Stimulated activated CD4-positive, alpha-beta T cell treated with anti-CD3 and anti-CD28 coated beads, Interleukin-2, amount 100 ng/mL, for 4 hours (primary cell): ENCODE measurements at places on chromosomes 7 and 10.

DNA sequence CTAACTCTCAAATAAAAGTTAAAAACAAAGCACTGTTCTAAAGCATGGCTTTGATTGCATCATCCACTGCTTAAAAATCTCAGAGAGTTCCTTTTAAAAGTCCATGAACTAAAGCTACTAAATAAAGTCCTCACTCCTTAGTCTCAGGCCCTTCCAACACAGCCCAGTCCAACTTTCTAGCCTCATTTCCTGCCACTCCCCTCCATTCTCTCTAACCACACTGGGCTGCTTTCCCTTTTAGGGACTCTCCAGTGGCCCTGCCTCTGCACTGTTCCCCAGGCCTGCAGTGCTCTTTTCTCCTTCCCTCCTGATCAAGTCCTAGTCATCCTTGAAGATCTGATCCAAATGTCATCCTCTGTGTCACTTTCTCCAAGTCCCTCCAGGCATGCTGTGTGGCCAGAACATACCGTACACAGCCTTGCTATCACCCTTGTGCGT, 56.9 kb upstream of the PPP1R3C start:
- DNase-seq, result no peak

DNA sequence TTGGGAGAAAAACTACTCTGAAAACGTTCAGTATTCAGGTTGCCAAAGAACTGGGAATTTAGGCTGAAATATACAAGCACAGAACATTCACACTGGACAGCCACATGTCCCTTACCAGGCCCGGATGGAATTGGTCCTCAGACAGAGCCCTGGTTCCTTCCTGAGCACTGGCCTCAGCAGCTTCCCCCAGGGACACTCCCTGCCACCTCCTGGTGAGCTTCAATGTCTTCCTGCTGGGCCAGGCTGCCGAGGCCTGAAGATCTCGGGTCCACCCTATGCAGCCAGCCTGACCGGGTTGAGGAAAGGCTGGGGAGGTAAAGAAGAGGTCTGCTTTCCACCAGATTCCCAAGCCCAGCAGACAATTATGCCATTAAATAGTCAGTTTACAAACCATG, 24.8 kb downstream of the LEP start:
- DNase-seq, result no peak

- no peak for DNase-seq
Measured at GRCh38 chr10:53284615-53285182, 512.1 kb upstream of the MBL2 start.

- DNase-seq, result peak; percentile 35
Measured at GRCh38 chr10:62183442-62183841, 85.2 kb downstream of the RTKN2 start.

DNA sequence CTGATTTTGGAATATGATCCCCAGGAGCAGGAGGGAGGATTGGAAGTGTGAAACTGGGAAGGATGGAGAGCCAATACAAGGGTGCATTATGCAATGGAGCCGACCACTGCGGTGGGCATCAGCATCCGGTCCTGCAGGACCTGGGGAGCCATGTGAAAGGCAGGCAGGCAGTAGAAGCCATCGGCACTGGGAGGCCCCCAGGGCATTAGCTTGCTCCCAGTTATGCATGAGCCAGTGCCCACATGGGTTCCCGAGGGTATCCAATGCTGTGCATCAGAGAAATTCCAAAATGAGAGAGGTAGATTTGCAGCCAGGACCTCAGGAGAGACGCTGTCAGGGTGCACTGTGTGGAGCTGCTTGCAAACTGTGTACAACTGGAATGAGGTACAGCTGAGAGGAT, 8.7 kb upstream of the KCP start:
- DNase-seq, result no peak

DNA sequence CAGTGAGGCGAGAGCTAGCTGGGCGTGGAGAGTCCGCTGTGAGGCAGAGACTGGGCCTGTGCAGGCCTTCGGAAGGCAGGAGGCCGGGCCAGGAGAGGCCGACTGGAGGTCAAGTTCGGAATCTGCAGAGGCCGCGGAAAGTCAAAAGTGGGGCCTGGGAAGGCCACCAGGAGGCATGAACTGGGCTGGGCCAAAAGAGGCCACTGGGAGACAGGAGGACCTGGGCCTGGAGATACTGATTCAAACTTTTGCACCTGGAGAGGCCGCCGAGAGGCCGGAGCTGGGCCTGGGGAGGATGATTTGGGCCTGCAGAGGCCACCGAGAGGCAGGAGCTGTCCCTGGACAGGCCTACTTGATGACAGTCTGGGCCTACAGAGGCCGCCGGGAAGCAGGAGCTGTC, 321.8 kb downstream of the ZNF479 start:
- DNase-seq, result no peak

- DNase-seq, result no peak
Measured at GRCh38 chr7:20602306-20602705, 13.2 kb upstream of the ABCB5 start.

DNA sequence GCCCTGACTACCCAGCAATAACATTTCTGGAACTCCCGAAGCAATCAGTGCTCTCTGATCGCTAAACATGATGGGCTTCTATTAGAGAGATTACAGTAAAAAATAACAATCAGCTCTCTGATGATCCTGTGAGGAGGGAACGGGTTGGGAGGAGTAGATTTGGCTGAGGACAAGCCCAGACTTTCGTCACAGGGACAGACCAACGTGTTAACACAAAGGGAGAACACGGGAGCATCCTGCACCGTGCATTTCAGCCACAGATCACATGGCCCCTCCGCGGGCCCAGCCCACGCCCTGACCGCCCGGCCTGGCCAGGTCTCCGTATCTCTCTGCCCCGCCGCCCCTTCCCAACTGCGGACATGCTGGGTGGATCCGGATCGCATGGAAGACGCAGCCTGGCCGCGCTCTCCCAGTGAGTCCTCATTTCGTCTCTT, 95.0 kb upstream of the AGBL3 start:
- DNase-seq, result no peak
